Stimulated activated CD4-positive, alpha-beta T cell treated with anti-CD3 and anti-CD28 coated beads, Interleukin-1b, Interleukin-23, amount 100 ng/mL, for 4 hours (primary cell): ENCODE measurements at places on chromosomes 2 and 18.

GRCh38 chr2:157743051-157743450 is 114.4 kb upstream of the ACVR1C start:
- no peak for DNase-seq

GRCh38 chr18:49416511-49416910 is 43.9 kb downstream of the DYM start:
- no peak for DNase-seq

- DNase-seq, result no peak
These were observed 151.1 kb downstream of the FHOD3 start for GRCh38 chr18:36448384-36449290.

DNA sequence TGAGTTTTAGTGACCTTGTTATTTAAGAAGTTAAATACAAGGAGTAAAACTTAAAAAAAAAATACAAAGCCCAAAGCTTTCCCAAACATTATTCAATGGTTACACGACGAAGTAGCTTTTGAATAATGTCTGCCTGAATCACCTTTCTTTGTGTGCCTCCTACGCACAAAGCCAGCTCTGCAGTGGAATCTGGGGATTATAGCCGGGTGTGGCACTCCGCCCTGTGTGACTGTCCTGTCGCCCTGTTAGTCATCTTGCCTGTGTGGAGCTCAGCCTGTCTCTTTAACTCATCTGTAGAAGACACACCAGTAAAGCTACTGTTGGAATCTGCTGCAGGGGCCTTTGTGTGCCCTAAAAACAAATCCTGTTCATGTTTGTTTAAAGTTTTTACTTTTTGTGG is 79.4 kb upstream of the TCF7L1 start:
- no peak for DNase-seq

DNA sequence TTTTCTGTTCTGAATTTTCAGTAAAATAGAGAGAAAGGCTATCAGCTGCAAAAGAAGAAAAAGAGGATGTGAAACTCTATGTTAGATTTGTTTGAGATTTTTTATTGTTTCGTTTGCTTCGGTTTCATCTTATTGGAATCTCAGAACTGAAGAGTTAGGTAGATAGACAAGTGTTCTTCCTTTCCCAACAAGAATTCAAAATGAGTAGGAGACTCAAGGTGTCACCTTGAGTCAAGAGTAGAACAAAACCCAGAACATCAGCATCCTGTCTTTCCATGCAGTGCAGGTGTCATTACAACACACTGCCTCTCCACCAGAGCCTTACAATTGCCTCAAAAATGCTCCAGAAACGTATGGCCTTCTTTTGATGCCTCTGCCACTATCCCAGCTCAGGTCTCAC is 21.1 kb downstream of the NBAS start:
- no peak for DNase-seq

- DNase-seq, result no peak
These were observed 1951.7 kb upstream of the LRRTM1 start for GRCh38 chr2:82256288-82256687.

DNA sequence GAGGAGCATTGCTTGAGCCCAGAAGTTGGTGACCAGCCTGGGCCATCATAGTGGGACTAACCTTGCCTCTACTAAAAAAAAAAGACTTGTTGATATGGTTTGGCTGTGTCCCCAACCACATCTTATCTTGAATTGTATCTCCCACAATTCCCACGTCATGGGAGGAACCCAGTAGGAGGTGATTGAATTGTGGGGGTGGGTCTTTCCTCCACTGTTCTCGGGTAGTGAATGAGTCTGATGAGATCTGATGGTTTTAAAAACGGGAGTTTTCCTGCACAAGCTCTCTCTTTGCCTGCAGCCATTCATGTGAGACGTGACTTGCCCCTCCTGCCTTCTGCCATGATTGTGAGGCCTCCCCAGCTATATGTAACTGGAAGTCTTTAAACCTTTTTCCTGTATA is 47.0 kb downstream of the PROC start:
- no peak for DNase-seq

- DNase-seq, result no peak
These were observed 20.3 kb upstream of the XIRP2 start for GRCh38 chr2:166867874-166868514.

DNA sequence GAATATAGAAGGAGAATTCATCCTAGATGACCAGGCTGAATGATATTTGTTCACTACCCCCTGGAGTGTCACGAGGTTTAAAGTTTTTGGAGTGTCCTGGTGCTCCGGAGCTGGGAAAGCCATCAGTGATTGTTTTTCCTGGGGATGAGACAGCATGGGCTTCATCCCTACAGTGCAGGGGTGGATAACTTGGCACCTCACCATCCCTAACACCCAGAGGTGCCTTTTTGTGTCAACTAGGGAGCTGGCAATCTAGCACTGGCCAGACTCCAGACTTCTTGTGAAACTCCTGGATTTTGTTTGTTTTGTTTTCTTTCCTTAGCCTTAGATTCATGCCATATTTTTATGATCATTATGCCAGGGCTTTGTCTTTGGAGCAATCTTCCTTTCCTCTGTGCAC is 164.8 kb downstream of the PRKCE start:
- no peak for DNase-seq

GRCh38 chr2:168559187-168559586 is 103.1 kb downstream of the CERS6 start:
- DNase-seq, result no peak

GRCh38 chr2:134623796-134624195 is 95.0 kb downstream of the TMEM163 start:
- DNase-seq, result no peak

DNA sequence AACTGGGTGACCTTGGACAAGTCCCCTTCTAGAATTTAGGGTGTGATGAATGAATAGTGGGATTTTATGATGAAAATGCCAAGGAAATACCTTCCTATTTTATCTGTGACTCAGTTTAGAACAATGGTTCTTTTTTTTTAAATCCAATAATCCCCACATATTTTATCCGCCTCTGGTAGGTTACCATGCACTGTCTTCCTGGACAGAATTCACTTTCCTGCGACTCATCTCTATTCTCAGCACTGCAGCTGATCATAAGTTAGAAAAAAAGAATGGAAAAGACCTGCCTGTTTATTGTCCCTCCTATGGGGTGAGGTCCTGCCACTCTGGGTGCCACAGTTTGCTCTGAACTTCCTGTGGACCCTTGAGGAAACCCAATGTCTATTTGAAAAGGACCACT is 73.1 kb downstream of the IRS1 start:
- no peak for DNase-seq

- no peak for DNase-seq
These were observed 7.6 kb downstream of the STAMBP start for GRCh38 chr2:73836141-73836943.

- DNase-seq, result no peak
These were observed 33.1 kb downstream of the RDH14 start for GRCh38 chr2:18527326-18527725.

- DNase-seq, result no peak
These were observed 18.7 kb upstream of the NUP35 start for GRCh38 chr2:183105402-183106134.

DNA sequence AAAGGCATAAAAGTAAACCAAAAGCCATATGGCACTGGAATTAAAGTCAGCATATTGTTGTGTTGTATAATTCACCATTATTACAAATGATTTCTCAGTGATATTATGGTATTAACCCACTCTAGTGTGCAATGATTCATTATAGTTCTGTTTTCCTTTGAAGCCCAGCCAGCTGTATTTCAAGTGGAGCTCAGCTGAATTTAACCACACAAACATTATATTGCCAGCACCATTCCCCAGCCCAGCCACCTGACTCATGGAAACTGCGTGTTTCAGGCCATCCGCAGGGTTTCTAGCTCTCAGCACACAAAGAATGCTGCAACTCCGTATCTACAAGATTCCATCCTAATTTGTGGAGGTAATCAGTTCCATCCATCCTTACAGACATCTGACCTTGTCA is 166.8 kb upstream of the CHAC2 start:
- DNase-seq, result no peak

DNA sequence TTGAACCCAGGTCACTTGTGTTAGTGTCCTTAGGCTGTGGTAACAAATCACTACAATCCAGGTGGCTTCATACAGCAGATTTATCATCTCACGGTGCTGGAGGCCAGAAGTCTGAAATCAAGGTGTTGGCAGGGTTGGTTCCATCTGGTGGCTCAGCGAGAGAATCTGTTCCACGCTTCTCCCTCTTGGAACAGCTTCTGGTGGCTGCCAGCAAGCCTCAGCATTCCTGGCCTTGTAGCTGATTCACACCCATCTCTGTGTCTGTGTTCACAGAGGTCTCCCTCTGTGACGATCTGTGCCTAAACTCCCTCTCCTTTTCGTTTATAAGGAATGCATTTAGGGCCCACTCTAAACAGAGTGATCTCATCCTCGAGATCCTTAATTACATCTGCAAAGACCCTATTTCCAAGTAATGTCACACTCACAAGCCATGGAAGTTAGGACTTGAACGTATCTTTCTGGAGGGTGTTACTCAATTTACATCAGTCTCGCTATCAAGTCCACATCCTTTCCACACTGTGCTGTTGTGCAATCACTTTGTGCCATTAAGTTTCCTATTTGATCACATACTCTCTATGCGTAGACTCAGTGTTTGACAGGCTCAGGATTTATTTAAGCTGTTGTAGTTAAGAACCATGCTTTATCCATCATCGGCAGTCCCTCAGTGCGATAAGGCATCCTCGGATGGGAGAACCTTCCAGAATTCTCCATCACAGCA is 164.4 kb downstream of the SOCS6 start:
- no peak for DNase-seq

- no peak for DNase-seq
These were observed at the start of gene TCF4 for GRCh38 chr18:55588111-55588869. Gene TCF4 (minus strand): TSS chr18:55588192. CDS start chr18:55587116, 1,076 bp downstream.

- DNase-seq, result no peak
These were observed 188.4 kb upstream of the TPO start for GRCh38 chr2:1224901-1225300.

DNA sequence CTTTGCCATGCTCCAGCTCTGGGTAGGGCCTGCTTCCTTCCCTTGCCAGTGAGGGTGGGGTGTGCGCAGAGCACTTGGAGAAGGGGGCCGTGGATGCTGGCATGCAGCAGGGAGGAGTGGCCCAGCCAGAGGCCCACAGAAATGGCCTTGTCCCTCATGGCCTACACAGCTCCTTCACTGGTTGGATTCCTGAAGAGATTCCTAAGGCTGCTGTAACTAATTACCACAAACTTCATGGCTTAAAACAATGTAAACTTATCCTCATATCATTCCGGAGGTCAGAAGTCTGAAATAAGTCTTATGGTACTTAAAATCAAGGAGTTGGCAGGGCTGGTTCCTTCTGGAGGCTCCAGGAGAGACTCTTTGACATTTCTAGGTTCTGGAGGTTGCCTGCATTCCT is 195.2 kb downstream of the GLI2 start:
- DNase-seq, result no peak

DNA sequence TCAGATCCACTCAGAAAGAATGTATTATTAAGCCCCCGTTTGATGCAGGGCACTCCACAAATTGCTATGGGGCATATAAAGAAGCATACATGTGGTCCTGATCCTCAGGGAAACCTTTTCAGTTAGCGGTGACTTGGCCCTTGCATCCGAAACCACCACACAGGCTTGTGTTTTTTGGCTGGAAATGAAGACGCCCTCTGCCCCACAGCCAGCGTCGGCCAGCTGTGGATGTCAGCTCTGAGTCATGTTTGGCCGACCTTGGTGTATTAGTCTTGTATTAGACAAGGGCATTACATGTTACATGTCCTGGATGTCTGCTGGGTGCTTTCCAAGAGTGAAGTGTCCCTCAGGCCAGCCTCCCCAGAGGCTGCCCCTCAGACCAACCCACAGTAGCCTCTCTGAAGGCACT is 107.6 kb upstream of the MAP3K20 start:
- DNase-seq, result no peak

DNA sequence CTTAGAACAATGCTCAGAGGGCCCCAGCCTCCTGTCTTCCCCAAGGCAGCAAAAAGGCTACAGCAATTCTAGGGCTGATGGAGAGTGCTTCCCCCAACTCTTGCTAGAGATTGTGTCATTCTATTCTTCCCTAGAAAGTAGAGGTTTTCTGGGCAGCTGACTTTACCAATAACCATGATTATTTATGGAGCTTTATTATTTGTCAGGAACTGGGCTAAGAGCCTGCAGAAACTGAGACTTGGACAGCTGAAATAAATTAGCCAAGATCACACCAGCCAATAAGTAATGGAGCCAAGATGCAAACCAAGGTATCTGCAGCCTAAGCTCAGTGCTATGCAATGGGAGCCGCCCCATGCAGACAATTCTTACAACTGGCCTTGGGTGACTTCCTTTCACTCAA is 84.8 kb downstream of the CCBE1 start:
- DNase-seq, result no peak

GRCh38 chr18:58952858-58953257 is 88.2 kb downstream of the ZNF532 start:
- DNase-seq, result no peak

DNA sequence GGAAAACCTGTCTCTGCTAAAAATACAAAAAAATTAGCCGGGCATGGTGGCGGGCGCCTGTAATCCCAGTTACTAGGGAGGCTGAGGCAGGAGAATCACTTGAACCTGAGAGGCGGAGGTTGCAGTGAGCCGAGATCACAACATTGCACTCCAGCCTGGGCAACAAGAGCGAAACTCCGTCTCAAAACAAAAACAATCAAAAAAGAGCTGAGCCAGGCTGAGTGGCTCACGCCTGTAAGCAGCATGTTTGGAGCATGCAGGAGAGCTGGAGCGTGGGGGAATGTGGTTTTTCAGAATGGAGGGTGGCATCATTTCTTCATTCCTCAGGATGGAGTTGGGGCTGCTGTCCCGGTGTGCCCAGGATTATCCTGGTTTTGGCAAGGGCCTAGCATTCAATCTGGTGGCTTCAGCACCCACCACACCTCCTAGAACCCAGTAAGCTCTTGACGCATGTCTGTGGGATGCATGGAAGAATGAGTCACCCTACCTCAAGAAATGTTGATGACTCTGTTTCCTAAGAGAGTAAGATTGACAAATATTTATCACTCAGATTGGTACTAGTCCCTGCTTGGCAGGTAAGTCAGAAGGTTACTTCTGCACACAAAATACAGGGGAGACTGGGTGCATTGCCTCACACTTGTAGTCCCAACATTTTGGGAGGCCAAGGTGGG is 90.2 kb upstream of the ODC1 start:
- no peak for DNase-seq

DNA sequence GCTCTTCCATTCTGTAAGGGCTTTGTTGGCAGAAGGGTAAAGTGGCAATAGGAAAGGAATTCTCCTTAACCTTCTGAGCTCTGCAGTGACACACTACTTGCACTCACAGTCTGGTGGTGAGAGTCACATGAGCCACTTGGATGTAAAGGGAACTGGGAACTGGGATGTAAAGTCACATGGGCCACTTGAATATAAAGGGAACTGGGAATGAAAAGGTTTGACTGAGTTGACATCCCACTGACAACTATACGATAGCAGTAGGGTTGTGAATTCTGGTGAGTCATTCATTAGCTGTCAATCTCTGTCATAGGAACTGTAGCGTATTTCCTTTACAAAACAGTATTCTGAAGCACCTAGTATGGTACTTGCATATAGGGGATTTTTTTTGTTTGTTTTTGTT is 5.5 kb downstream of the RPE start:
- no peak for DNase-seq

GRCh38 chr2:237485844-237486243 is 1.2 kb upstream of the MLPH start:
- DNase-seq, result no peak
